ENCODE measurements at places on chromosomes 4 and X.

- DNase-seq, result no peak
These were observed 21.4 kb downstream of the SOD3 start for GRCh38 chr4:24816797-24817196.

DNA sequence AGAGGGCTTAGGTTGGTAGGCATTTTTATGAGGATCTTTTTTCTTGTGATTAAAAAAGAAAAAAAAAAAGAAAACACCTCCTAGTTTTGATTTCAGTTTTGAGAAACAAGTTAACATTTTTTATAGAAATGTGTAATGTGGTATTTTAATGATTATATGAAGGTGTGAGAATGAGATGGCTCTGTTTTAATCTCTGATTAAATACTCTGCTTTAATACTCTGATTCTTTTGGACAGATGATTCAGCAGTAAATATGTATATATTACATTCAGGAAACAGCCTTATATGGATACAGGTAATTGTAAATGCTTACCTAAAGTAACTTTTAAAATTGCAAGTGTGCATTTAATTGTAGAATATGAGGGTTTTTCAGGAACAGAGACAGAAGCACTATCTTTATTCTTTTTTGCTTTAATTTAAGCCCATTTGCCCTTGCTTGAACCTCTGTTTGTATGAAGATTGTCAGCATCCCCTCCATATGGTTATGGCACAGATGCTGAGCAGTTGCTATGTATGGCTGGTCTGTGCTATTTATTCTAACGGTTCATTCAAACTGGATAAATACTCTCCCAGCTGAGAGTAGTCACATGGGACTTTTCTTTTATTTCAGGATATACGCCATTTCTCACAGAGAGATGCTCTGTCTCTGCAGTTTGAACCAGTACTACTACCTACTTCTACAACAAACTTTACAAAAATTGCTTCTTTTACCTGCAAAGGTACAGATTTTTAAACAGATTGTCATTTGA lies 101.0 kb upstream of the TLR2 start:
- no peak for DNase-seq

GRCh38 chrX:31508338-31508737 lies 436.5 kb upstream of the FTHL17 start:
- no peak for DNase-seq

DNA sequence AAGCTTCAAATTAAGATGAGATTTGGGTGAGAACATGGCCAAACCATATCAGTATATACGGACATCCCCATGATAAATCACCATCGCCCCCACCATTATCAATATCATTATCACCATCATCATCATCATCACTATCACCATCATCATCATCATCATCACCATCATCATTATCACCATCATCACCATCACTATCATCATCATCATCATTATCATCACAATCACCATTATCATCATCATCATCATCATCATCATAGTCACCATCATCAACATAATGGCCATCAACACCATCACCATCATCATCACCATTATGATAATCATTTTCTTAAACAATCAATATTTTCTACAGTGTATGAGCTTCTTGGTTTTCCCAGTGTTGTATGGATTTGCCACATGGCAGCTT lies 360.9 kb downstream of the NLGN4X start:
- no peak for DNase-seq

GRCh38 chr4:2217726-2218125 lies 24.2 kb downstream of the HAUS3 start:
- DNase-seq, result no peak

- no peak for DNase-seq
These were observed 32.7 kb upstream of the MXRA5 start for GRCh38 chrX:3379111-3379510.

GRCh38 chrX:139554991-139555675 lies 24.6 kb downstream of the F9 start:
- no peak for DNase-seq

GRCh38 chr4:165505958-165506837 lies 127.4 kb downstream of the CPE start:
- DNase-seq, result no peak

DNA sequence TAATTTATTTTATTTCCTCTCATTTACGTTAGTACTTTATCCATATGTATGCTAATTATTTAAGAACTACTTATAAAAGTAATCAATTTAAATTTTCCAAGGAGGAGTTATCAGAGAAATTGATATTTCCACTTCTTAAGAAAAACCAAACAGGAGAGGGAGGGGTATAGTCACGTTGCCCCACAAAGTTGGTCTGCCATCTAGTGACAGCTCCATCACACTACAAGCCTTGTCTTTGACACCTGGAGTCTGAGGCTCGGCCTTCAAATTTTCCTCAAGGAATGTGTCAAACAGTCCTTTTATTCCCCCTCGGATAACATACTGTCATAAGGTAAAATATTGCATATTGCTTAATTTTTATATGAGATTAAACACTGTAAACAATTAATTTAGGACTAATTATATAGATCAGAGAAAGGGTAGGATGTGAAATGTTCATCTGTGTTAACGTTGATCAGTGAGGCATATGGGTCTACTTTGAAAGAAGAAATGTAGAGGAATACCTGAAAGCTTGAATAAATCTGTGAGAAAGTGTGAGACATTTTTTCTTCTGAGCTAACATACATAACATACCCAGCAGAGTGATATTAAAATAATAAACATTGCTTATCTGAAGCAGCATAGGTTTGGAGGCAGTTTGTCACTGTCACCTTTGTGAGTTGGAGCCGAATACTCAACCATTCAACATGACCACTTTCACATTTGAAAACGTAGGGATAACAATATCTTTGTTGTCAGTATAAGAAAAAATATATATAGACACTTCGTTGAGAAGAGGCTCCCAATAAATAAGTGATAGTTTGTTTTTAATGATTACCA lies 114.4 kb downstream of the GLRA3 start:
- peak; percentile 61 for DNase-seq

DNA sequence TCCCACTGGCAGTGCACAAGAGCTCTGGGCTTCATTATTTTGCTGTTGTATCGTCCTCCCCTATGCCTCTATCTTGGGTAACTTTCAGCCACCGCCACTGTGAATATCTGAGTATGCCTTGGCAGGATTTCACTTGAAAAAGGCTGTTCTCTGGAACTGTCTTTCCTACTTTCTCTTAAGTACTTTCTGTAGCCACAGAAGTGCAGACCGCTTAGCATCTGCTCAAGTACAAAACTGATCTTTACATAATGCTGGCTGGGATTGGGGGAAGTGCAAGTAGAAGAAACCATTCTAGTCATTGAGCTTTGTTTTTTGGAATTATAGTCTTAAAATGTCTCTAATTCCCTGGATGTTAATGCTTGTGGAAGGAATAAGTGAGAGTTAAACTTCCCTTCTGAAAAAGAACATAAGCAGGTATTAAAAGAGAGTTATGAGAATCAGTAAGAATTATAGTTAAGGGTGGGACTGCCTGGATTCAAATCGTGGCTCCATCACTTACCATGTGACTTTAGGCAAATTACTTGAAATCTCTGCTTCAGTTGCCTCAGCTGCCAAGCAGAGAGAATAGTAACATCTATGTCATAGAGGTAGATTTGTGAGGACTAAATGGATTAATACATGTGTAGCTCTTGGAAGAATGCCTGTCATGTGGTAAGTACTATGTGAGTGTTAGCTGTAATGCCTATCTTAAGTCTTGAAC lies 77.5 kb downstream of the MID1IP1 start:
- DNase-seq, result no peak

GRCh38 chr4:138300616-138301015 lies 58.5 kb upstream of the SLC7A11 start:
- DNase-seq, result no peak

DNA sequence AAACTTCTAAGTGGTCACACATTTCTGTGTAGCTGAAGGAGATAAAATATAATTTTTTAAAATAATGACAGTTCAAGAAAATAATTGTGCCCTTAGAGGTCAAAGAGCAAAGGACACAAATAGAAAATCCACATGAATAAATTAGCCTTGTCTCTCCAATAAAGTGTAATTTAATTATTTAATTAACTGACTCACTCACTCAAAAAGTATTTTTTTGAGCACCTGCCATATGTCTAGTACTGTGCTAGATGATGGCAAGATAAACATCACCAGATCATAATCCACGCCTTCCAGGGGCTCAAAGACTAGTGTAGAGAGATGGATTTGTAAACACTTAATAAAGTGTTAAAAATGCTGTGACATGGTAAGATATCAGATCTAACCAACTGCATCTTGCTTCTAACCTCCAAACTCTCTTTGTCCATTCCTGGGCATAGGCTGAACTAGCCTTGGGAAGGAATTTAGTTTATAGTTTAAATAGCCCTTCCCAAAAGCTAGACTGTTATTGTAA lies 112.5 kb downstream of the SCLT1 start:
- DNase-seq, result no peak

GRCh38 chrX:69045616-69046345 lies 119.5 kb downstream of the PJA1 start:
- DNase-seq, result no peak

DNA sequence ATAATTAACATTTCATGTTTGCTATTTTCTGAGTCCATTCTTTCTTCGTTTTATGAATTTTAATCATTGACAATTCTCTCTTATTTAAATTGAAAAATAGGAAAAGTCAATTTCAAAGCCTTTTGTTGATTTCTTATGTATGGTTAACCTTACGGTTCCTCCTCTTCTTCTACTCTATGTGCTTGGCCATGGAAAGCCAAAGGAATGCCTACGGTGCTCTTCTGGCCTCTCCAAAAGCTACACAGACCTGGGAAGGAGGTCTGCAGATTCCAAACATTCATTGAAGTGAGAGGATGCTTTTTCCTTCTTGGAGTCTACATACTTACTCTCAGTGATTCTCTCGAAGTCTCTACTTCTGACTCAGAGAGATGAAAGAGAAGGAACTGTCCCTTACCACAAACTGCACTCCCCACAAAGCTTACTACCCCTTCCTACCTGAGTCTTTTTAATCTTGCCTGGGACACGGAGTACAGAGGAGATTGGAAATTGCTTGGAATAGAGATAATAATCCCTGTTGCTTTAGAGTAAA lies 863.1 kb upstream of the FTHL17 start:
- no peak for DNase-seq

DNA sequence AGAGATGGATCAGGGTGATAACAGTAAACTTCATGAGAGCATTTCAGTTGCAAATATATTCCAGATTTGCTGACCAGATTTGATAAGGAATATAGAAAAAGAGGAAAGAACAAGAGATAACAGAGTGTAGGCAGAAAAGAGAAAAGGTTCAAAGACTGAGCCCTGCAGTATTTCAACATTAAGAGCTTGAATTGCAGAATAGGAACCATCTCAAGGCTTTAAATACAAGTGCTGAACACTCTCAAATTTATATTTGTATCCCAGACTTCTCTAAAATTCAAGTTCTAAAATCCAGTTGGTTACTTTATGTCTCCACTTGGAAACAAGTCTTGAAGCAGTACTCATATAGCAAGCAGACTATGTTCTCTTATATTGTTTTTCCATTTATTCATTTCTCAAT lies 9.7 kb upstream of the MYOZ2 start:
- no peak for DNase-seq

DNA sequence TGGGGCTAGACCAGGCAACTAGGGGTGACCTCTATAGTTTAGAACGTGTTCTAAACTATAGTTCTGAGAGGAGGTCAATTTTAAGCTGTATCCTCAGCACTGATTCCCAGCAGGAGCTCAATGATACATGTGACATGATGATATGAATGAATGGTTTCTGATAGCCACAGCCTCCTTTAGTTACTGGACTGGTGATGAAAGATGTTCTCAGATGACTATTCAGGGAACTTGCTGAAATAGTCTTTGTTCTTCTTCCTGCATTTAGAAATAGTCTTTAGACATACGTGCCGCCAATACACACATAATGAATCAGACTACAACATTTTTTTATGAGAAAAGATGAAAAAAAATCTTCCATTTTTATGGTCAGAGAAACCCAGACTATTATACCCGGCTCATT lies 116.3 kb upstream of the TMEM150C start:
- DNase-seq, result no peak

DNA sequence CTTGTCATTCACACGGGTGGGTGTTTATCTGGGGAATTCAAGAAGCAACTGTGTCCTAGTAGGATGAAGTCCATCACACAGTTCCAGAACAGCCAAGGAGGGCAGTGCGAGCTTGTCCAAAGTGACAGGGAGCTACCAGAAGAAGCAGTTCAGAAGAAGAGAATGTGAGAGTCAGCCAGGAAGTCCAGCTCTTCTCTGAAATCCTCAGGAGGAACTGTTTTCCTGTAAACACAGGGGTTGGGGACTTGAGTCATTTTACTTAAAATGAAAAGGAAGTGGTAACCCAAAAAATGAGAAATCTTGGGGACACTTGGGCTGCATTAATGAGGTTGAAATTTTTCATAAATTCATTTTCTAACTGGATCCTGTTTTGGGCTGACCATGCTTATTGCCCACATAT lies 8.2 kb upstream of the TLR10 start:
- peak; percentile 35 for DNase-seq

DNA sequence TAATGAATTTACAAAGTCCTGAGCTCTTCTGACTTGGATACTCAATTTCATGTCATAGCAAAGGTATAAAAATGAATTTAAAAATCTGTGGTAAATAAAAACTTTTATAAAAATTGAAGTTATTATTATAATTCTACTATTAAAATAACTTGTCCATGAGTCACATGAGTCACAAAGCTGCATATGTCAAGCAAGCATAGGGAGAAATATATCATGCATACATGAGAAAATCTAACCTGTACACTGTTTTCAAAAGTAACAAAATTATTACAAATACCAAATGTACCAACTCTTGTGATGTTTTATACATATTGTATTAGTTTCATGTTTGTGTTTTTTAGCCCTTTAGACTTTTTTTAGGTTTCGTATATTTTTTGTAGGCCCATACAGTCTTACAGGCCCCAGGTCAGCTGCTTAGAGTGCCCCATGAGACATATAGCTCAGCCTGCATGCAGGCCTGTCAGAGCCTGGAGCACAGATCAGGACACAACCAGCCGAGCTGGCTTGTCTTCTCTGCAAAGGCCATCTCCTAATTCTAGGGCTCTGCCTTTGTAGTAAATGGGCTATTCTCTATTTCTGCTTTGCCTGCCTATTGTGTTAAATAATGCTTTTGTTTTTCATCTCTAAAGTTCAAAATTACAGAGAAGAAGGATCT lies 818.7 kb upstream of the TENM3 start:
- no peak for DNase-seq

DNA sequence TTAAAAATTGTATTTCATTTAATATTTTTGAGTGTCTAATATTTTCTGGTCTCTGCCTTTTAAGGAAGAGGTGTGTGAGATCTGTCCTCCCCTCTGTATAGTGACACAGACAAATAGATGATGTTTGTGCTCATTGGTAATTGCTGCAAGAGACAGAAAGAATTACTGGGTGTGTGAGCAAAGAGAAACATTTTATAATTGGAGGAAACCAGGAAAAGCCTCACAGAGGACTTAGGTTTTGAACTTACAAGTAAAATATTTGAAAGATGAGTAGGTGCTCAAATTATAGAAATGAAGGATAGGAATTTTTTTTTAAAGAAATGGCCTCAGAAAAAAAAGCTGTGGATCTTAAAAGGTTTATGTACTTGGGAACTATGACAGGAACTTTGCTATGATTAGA lies 149.8 kb downstream of the SPCS3 start:
- DNase-seq, result no peak
